ENCODE measurements at places on chromosomes 11 and 22.
A peak's percentile ranks its signal among the peaks of the same experiment; 100 is the strongest.

DNA sequence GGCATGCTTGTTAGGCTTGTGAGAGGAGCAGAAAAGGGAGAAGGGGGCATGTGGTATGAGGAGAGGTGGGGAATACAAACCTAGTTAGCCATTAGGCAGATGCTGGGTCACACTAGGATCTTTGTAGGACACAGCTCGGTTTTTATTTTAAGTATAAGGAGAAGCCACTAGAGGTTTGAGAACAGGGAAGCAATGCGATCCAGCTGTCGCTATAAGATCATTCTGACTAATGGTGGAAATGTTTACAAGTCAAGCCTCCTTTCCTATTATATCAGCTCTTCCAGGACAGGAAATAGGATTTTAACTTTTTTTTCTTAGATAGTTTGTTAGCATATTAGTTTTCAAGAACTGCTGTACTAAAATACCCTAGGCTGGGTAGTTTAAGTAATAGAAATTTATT is 609.9 kb downstream of the INSC start:
- DNase-seq, result no peak

- DNase-seq, result no peak
These were observed 148.1 kb upstream of the BLID start for GRCh38 chr11:122264121-122264520.

GRCh38 chr11:92111287-92111686 is 113.3 kb upstream of the FAT3 start:
- no peak for DNase-seq

DNA sequence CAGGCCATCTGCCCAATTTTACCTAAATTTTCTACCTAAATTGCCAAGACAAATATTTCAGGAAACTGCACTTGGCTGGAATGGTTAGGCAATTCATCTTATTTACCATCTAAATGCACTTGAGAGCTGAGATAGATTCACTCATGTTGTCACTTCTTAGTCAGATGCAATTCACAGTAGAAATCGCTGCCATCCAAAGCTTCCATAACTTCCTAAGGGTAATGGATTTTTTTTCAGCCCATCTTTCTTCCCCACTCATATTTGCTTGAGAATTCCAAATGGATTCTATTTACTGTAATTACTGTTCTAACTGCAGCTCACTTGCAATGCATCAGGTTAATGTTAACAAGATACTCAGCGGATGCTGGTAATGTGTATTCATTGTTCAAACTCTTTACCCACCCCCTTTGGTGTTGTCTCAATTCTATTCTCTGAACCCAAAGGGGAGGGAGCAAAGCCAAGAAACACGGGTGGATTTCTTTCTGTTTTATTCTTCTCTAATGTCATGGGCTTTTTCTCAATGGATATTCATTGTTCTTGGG is 96.0 kb downstream of the TENM4 start:
- DNase-seq, result no peak

DNA sequence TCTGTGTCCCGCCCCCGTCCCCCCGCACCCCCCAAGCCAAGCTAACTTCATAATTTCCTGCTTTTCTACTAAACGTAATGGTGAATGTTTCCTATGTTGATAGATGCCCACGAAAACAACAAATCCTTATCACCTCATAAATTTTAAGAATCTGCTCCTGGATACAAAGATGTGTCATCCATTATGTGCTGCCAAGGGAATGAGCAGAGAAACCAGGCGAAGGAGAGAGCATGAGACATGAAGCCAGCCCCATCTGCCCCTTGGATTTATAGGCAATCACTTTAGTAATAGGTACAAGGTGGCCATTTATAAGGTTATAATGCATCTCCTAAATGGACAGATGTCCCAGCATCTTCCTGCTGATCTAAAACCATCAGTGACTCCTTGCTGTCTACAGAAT is 30.3 kb downstream of the LAYN start:
- peak; percentile 55 for DNase-seq

- no peak for DNase-seq
These were observed 127.8 kb downstream of the TEAD1 start for GRCh38 chr11:12801976-12802375.

- no peak for DNase-seq
These were observed 23.3 kb upstream of the MMP7 start for GRCh38 chr11:102553835-102554282.

DNA sequence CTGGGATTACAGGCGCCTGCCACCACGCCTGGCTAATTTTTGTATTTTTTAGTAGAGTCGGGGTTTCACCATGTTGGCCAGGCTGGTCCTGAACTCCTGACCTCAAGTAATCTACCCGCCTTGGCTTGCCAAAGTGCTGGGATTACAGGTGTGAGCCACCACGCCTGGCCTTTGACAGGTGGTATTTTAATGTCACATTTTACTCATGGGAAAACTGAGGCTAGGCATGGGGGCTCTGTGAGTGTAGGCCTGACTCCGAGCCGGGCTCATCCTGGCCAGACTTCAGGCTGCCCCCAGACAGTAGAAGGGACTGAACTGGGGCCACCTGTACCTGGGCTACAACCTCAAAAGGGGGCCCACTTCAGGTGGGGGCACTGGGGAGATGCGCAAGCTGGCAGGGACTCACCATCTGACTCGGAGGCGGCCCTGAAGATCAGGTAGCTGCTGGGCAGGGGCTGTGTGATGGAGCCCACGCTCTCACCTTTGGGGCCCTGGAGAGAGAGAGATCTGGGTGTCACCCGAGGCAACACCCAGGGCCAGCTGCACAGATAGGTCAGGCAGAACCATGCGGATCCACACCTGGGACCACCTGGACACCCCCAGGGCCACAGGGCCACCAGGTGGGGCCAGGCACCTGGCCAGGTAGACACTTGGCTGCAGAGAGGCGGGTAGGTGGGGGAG is 45.8 kb downstream of the OSBPL5 start:
- no peak for DNase-seq

GRCh38 chr11:13336246-13336878 is 58.8 kb downstream of the BMAL1 start:
- DNase-seq, result no peak

DNA sequence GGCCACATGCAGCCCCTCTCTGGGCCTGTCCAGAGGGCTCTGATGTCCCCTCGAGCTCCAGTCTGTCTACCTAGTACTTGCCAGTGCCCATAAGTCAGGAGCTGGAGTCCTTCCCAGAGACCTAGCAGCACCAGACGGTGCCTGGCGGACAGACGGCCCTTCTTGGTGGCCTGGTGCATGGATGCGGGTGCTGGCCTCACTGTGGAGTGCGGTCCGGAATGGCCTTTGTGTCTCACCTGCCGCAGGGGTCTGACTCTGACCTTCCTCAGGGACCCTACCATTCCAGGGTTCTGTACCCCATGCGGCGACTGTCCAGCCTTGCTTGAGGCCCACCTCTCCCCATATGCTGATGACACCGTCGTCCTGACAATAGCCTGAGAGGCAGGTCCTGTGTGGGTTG is 29.4 kb upstream of the SMIM38 start:
- DNase-seq, result no peak

DNA sequence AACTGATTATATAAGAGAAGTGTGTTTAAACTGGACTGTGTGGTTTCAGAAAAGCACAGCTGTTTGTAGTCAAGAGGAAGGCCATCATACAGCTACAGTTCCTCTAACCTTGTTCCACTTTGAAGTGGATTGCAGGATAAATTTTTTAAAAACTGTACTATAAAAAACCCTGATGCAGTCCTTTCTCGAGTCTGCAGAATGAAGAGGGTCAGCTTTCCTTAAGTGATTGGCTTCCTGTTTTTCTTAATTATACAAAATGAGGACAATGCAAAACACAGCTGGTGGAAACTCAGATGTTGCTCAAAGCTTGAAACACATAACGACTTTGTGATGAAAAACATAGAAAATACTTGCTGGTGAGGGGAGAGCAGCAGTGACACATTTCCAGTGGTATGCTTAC is 1060.5 kb downstream of the DLG2 start:
- no peak for DNase-seq

DNA sequence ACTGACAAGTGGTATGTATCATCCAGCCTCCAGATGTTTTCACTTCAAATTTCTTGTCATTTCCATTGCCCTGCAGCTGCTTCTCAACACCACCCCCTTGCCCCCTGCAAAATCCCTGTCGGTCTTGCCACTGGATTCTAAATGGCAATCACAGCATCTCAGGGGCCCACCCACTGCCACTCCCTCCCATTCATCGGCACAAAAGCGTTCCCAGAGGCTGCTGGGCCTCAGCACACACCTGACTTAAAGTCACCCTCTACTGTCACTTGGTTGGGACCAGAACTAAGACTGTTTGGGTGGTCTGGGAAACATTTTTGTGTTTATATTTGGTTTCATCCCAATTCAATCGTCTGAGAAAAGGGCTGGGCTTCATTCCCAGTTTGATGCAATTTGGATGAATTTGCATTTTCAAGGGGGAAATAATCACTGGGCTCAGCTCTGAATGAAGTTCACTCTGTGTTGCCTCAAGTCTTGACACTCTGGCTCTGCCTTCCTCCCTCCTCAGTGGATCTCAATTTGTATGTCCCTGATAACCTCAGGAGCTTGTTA is 27.1 kb downstream of the SYT13 start:
- no peak for DNase-seq

- DNase-seq, result no peak
These were observed 62.0 kb downstream of the FLRT1 start for GRCh38 chr11:64097468-64098317.

- no peak for DNase-seq
These were observed 21.1 kb downstream of the CTTN start for GRCh38 chr11:70419307-70420007.

DNA sequence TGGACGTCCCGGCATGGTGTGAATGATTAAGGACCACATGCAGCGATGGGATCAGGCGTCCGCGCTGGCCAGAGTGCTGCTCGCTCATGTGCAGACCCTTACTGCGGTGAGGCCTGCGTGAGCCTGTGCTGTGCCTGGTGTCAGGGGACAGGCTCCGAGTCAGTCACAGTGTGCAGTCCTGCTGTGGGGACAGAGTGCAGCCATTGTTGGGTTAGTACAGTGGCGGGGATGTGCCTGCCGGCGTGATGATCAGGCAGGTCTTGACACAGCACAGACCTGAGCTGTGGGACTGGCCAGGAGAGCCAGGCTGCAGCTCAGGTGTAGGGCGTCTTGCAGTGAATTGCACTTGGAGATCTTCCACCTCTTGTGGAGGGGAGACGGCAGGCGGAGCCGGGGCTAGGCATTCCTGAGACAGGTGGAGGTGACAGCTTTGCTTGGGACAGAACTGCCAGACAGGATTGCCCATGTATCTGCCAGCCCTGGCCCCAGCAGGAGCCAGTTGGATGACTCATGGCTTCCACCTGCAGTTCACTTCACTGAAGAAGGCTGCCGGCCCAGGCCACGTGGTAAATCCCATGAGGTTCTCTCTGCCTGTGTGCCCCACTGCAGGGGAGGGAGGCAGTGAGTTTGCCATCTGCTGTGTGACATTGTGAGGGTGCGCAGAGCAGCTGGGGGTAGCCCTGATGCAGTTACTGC is 17.3 kb downstream of the TRMU start:
- DNase-seq, result peak; percentile 40

DNA sequence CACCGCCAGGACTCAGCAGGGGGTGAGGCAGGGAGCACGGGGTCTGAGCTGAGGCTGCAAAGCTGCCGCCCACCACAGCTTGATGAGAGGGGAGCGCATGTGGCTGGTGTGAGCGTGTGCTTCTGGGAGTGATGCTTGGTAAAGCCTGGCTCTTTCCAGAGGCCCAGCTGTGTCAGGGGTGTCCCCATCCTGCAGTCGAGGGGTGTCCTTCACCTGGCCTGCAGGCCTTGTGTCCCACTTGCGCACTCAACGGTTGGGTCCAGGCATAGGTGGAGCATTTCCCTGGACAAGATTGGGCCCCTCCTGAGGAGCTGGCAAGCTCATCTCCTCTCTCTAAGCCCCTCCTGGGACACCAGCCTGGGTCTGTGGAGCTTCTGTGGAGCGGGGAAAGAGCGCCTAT is 273.9 kb downstream of the TBC1D22A start:
- DNase-seq, result no peak

GRCh38 chr11:11947825-11948224 is 60.6 kb downstream of the DKK3 start:
- no peak for DNase-seq

- no peak for DNase-seq
These were observed 19.7 kb downstream of the TOM1 start for GRCh38 chr22:35319244-35319985.

DNA sequence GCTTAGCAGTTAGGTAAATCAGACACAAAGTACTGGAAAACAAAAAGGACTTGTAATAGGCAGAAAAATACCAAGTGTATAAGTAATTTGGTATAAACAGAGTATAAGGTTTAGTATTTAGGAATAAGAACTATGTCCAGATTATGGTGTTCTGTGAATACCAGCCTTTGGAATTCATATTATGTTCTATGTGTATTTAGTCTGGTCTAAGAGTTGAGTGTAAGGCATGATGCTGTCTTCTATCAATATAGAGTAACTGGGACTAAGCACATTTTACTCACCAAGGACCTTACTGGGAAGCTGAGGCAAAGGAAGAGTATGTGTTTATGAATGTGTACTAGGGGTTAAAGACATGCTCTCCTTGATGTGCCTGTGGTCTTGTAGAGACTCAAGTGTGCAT is 9.5 kb downstream of the SDHD start:
- no peak for DNase-seq

DNA sequence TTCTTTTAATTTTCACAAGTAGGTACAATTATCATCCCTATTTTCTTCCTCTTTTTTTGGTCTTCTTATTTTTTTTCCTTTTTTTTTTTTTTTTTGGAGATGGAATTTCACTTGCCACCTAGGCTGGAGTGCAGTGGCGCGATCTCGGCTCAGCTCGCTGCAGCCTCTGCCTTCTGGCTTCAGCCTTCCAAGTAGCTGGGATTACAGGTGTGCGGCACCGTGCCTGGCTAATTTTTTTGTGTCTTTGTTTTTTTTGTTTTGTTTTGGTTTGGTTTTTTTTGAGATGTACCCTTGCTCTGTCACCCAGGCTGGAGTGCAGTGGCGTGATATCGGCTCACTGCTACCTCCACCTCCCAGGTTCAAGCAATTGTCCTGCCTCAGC is 16.7 kb downstream of the TOB2 start:
- DNase-seq, result no peak

- DNase-seq, result no peak
These were observed 62.4 kb upstream of the ZBED5 start for GRCh38 chr11:10920205-10920604.

DNA sequence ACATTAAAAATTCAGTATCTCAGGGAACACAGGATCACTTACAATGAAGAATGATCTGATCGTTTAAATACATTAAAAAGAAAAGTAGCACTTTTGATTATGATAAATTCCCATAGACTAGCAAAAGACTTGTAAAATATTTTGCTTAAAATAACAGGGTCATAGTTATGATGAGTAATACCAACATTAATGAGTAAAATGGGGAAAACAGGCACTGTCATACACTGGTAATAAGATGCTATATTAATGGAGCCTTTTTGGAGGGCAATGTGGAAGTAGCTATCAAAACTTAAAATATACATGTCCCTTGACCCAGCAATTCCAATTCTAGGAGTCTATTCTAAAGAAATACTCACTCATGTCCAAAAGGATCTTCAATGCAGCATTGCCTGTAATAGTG is 61.8 kb upstream of the CLNS1A start:
- no peak for DNase-seq

- DNase-seq, result no peak
These were observed 15.5 kb upstream of the TMEM135 start for GRCh38 chr11:87022254-87022653.

DNA sequence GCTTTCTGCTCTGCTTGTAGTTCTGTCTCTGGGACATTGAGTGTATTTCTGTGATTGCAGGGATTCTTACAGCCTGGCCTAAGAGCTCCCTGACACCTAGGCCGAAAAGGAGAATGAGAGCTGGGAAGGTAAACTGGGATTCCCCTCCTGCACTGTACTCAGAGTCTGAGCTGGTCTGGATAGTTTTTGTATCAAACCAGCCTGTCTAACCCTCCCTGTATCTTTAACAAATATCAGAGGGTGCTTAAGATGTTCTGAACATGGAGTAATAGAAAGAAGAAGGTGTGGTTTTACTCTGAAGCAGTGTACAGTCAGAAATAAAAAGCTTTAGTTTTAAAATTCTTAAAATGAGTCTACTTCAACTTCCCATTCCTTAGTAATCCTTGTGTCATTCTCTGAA is 57.3 kb downstream of the AMOTL1 start:
- DNase-seq, result no peak
